Fibroblast of skin of scalp (primary cell): ENCODE measurements at places on chromosomes 16 and 17.
A peak's percentile ranks its signal among the peaks of the same experiment; 100 is the strongest.

DNA sequence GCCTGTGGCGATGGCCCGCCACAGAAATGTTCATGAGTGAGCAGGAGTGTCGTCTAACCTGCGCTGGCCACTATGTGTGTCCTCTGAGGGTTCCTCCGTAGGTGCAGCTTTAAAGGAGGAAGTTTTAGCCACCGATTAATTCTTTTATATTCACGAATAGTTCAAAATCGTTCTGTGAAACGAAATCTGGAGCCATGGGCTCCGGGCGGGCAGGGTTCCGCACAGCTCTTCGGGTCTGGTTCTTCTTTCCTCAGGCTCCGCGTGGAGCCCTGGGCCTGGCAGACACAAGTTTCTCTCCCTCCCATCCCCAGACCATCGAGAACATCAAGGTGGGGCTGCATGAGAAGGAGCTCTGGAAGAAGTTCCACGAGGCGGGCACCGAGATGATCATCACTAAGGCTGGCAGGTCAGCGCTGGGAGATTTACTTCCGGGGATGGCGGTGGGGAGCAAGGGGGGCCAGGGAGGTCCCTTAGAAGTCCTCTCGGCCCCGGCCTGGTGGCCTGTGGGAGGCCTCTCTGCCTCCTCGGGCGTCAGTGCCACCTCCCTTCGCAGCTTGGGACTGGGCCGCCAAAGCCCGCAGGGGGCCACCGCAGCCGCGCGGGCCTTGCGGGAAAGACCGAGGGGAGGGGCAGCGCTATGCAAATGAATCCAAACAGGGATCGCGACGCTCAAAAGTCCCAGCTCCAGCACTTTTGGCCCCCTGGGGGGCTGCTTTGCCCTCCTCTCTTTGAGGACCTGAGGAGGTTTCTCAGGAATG lies 5.2 kb downstream of the TBX4 start:
- no peak for DNase-seq

- peak; percentile 44 for DNase-seq
These were observed 169.5 kb downstream of the AHSP start for GRCh38 chr16:31696968-31697743.

DNA sequence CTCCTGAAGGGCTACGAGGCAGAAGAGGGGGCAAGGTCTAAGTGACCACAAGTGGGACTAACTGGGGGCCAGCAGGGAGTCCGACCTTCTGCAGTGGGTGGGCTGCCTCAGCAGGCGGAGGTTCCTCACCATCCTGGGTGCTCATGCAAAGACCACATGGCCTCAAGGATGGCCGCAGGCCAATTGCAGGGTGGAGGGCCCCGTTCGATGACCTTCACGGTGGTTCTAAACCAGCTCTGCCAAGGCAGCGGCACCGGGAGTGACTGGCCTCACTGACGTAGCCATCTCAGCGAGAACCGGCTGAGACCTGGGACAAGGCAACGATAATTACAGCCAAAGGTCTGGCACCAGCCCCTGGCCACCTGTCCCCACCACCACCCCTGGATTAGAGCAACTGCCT lies 5.7 kb downstream of the SMIM5 start:
- no peak for DNase-seq

DNA sequence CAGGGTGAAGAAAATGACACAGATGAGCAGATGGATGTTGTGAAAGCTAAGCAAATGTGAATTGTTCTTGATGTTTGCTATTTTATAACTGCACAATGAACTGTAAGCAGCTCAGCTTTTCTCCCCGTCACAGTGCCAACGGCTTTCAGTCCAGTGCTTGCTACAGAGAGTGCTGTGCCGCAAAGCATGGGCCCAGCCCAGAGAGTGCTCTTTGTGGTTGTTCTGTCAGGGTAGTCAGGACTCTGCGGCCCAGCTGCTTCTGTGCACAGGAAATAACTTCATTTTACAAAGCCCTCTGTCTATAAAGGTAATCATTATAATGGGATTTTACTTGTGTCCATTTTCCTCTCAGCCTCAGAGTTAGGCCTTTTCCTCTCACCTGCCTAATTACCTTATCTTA lies 39.1 kb downstream of the CDRT15 start:
- DNase-seq, result no peak

DNA sequence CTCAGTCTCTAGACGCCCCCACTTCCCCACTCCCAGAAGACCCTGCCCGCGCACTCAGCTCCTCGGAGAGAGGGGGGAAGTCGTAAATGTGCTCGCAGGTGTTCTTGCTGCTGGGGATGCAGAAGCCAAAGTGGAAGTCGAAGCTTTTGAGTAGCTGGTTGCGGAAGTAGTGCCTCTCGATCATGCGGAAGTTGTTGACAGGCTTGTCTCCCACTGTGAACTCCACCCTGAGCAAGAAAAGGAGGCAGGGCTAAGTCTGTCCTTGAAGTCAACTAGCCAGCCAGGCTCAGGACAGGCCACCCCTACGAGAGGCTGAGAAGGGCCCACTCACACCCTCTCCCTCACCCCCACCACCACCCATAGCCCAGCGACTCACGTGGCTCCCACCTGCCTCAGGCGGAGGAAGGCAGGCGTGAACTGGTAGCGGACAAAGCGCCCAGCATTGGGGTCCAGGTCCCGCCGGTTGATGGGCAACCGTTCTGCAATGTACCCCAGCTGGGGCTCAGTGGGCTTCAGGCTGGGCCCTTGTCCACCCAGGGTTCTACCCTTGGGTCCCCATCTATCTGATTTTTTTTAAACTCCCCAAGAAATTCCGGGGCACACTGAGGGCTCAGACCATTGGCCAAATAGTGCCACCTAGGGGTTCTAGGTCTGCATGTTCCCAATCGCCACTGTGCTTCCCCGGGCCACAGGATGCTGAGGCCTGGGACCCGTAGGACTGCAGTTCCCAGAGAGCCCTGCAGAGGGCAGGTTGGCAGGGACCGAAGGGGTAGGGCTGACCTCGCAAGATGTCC lies 4.6 kb downstream of the UNC119 start:
- peak; percentile 72 for DNase-seq

DNA sequence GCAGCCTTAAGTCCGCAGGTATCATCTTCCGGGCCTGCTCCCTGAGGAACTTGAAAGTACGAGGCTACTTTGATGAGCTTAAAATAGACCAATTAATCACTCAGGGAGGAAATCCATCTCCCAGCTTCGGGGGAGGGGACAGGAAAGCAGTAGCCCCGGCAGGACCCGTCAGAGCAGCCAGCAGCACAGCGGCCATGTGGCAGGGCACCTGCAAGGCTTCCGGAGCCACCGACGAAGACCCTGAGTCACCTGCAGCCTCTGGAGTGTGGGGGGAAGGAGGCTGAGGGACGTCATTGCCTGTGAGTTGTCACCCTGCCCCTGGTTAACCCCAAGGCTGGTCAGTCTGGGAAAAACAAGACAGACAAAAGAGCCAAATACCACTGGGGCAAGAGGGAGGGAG lies 4.4 kb upstream of the CYB561 start:
- DNase-seq, result no peak

GRCh38 chr16:10883004-10883403 lies 6.0 kb downstream of the CIITA start:
- DNase-seq, result no peak
